ENCODE measurements at places on chromosomes 2 and 18.

GRCh38 chr2:159151198-159152127 is 135.0 kb downstream of the WDSUB1 start:
- no peak for DNase-seq

DNA sequence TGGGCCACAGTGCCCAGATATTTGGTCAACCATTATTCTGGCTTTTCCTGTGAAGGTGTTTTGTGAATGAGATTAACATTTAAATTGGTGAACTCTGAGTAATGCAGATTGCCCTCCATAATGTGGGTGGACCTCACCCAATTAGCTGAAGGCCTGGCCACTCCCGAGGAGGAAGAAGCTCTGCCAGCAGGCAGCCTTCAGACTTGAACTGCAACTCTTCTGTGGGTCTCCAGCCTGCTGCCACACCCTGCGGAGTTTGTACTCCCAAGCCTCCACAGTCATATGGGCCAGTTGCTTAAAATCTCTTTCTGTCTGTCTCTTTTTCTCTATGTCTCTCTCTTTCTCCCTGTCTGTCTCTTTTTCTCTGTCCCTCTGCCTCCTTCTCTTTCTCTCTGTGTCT is 262.7 kb downstream of the MYCN start:
- no peak for DNase-seq

DNA sequence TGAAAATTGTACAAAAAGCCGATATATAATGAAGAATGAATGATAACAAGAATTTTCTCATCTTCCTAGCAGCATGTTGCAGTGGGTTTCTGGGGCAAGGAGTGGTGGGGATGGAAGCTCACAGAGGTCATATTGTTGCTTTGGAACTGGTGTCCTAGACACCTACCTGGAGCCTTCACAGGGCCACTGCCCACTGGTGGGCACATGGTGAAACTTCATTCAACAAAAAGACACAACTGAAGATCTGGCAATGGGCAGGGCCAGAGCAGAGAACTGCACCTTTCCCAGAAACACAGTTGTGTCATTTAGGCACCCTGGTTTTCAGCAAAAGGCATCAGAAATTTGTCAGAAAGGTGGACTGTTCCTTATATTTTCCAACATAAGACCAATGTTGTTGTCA is 115.3 kb downstream of the FHOD3 start:
- DNase-seq = no peak

GRCh38 chr2:12066986-12067385 is 320.6 kb downstream of the LPIN1 start:
- DNase-seq = no peak

Data from glutamatergic neuron (in vitro differentiated cells).